ENCODE measurements at places on chromosomes 1 and 21.

DNA sequence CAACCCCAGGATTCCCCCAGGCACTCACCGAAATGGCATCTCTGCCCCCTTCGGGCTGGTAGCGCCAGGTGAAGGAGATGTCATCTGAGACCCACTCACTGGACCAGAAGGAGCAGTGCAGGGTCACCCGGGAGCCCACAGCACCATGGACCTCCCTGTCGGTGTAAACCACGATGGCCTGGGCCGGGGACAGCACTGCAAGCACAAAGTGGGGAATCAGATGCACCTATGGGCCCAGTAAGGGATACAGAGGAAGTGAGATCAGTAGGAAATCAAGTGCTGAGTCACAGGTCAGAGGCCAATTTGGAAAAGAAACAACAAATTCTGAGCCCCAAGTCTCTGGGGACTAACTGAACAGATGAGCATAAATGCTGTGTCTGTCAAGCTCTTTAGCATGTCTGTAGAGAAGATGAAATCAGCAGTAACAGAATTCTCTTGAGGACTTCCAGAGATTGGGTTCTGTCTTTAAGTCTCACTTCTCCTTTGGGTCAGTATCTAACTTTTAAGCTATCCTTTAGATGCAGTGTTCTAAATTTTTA is 2.5 kb downstream of the MPZ start:
- peak; percentile 69 for DNase-seq

DNA sequence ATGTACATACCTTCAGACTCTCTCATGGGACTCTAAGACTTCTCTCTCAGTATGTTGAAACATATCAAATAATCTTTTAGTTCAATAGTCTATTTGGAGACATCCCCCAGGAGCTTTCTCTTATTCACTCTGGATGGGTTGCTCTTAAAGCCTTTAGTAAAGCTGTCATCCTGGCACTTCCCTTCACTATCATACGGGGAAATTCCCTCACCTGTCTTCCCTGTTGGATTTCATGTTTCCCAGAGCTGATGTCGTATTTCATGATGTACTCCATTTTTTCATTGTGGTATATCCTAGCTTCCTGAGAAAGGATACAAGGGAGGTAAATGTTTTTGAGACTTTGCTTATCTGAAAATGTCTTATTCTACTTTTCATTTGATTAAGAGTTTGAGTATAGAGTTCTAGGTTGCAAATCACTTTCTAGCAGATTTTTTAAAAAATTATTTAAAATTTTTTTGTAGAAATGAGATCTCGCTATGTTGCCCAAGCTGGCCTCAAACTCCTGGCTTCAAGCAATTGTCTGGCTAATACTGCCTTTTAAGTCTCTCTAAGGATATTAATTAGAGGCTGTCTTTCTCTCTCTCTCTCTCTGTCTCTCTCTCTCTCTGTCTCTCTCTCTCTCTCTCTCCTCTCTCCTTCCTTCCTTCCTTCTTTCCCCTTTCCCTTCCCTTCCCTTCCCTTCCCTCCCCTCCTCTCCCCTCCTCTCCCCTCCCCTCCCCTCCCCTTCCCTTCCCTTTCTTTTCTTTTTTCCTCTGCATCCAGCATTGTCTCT is 17.0 kb upstream of the MACF1 start:
- DNase-seq, result no peak

DNA sequence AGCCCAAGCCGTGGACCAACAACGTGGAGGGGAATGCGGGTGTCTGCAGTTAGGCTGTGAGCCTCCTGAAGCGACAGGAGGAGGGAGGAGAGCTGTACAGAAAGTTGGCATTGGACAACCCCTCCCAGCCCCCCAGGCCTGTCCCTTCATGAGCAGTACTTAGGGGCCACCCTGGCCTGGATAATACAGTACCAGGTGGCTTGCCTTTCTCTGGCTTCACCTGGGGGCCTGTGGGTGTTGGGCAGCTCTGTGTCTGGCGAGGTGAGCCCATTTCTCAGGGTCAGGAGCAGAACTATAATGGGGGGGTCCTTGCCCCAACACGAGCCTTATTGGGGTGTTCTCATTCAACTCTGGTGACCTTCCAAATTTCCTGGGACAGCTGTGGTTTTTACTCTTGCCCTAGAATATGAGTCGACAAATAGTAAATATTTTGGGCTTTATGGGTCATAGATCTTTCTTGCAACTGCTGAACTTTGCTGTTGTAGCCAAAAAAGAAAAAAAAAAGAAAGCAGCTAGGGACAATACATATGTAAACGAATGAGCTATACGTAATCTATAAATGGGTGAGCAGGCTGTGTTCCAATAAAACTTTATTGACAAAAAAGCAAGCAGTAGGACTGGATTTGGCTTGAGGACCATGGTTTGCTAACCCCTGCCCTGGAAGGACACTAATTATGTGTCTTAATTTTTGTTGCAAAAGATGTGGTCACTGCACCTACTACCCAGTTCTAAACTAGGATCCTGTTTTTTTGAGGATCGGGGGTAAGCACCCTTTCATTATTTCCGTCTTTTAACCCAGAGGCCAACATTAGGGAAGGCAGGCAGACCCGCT is 11.4 kb downstream of the COQ8A start:
- DNase-seq, result no peak

DNA sequence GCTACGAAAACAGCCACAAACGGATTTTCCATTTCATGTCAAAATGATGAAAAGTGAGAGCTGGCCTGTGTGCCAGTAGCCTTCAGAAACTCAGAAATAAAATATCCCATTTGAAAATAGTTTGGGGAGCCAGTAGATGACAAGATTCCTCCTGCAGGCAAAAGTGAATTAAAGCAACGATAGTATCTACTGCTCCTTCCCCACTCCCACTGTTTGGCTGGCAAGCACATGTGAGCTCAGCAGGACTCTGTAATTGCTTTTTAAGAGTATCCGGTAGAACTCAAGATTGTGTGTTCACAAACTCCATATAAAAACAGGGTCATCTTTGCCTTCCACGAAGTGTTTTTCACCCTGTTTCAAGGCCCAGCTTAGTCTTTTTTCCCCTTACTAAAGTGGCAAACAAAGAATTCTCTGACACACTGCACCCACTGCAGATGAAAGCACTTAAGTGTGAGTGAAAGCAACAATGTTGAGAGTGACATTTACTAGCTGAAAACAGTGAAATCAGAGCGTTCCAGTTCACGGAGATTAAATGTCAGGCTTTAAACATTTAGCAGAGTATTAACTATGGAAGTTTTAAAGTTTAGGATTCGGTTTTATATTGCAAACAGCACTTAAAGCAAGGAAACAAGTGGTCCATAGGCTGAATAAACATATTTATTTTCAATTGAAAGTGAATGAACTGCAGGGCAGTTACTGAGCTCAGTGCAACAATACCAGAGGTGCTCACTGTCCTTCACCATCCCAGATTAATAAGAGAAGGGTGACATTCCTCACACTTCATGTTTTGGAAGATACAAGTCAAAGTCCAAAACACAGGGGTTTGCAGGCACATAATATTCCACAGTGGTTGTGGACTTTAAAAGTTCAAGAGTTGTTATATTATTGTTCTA is 70.0 kb downstream of the ALG14 start:
- no peak for DNase-seq

DNA sequence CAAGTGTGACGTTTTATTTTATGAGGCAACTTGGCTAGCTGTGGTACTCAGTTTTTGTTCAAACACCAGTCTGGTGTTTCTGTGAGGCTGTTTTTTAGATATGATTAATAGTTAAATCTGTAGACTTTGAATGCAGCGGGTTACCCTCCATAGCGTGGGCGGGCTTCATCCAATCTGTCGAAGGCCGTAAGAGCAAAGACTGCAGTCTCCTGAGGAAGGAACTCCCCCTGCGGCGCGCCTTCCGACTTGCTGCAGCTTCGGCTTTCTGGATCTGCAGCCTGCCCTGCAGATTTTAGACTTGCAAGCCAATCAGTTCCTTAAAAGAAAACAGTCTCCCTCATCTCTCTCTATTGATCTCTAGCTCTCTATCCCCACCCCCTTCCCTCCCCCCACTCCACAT is 4.2 kb upstream of the ZNF496 start:
- DNase-seq, result no peak

- peak; percentile 77 for DNase-seq
These were observed 18.1 kb downstream of the CCDC185 start for GRCh38 chr1:223411309-223411708.

GRCh38 chr1:221556435-221556834 is 185.5 kb downstream of the DUSP10 start:
- no peak for DNase-seq

GRCh38 chr1:168235548-168235885 is 9.7 kb downstream of the SFT2D2 start:
- DNase-seq, result no peak

GRCh38 chr1:43648221-43648847 is 1.6 kb upstream of the KDM4A start:
- DNase-seq, result peak; percentile 27

- peak; percentile 9 for DNase-seq
These were observed 86.8 kb downstream of the ADGRL2 start for GRCh38 chr1:81887421-81888144.

GRCh38 chr21:32008714-32009113 is 135.9 kb downstream of the HUNK start:
- no peak for DNase-seq
